ENCODE measurements at places on chromosomes 3 and 15.

DNA sequence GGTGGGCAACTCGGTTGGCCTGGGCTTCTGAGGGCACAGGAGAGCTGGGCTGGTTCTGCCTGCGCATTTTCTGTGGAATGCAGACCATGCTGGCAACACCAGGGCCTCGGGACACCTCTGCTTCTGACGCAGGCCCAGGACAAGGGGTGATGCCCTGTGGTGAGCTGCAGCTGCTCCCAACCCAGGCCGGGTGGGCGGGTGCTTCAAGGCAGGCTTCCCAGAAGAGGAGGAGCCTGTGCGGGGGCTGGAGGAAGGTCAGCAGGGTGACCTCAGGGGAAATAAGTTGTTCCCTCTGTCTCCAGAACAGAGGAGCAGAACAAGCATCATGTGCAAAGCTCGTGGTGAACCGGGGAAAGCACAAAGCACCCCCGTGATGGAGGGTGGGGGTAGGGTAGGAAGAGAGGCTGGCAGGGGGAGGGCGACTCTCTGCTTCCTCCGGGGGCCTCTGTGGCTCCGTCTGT, 11.0 kb upstream of the PLXNA1 start:
- no peak for DNase-seq

DNA sequence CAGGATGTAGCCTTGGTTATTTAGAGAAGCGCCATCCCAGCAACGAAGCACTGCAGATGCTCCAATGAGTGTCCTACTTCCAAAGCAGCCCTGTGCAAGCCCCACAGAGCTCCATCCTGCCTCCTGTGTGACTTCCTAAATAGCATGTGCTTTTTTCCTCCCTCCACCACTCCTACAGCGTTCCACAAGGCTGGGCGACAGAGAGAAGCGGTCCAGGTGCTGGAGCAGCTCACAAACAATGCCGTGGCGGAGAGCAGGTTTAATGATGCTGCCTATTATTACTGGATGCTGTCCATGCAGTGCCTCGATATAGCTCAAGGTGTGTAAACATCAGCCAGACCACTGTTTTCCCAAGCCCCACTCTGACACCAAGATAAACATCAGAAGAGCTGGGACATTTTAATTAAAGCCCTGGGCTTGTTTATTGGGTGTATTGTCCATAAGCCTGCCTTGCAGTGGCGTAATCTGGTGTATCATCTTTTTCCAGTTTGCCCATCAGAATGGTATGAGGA, 22.2 kb upstream of the RHO start:
- DNase-seq, result no peak

DNA sequence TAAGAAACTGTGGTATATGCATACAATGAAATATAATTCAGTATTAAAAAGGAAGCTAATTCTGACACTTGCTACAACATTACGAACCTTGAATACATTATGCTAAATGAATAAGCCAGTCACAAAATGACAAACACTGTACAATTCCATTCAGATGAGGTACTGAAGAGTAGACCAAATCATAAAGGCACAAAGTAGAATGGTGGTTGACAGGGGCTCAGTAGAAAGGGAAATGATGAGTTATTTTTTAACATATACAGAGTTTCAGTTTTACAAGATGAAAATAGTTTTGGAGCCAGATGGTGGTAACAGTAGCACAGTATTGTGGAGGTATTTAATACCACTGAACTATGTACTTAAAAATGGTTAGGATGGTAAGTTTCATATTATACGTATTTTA, 254.6 kb upstream of the RBMS3 start:
- DNase-seq, result no peak

GRCh38 chr3:111277226-111277625, 205.6 kb downstream of the NECTIN3 start:
- no peak for DNase-seq

DNA sequence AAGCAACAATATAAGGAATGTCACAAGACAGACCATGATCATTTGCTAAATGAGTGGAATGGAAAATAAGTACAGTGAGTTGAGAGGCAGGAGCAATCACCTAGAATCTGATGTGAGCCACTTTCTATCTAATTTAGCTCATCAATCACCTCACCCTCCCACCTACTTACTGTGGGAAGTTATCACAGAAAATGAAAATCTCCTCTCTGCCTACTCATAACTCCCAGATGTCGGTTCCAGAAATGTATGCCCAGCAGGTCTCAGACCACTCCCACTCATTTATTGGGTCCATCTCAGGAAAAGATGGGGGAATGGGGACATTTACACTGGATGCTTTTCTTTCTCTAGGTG, 270.9 kb downstream of the FHIT start:
- no peak for DNase-seq

GRCh38 chr3:42066516-42067181, 24.5 kb upstream of the TRAK1 start:
- no peak for DNase-seq

DNA sequence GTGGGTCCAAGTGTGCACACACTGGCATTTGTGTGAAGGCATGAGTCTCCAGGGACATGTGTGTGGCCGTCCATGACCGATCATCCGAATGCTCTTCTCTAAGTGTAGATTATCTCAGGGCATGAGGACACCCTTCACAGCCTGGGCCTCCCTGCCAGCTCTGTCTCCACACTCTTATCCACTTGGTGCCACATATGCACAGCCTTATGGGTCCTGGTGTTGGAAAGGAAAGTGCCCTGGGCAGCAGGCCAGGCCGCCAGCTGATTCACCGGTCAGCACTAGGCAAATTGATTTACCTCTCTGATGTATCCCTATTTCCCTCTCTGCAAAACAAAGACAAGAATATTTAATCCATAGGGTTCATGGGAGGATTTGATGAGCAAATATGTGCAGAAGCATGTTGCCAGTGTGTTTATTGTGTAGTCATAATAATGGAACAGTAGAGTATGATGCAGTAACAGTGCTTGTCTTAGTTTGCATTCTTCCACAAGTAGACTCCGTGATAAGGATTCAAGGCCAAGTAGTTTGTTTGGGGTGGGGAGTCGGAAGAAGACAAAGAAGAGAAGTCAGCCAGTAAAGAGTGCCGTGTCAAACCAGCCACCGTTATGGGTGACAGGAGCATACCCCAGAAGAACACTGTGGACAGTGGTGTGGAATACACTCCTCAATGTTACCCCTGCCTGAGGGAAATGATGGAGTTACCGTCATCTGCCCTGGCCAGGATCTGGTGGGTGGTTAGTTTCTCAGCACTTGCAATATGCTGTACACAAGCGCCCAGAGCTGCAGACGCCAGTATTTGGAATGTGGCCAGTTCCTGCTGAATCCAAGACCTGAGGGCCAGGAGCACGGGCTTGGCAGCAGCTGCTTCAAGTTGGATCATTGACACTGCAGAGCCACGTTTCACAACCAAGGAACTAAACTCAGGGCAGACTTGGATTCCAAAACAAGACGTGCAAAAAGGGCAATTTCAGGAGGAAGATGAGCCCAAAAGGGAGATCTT, 85.1 kb downstream of the MTHFS start:
- DNase-seq, result no peak

GRCh38 chr3:38805765-38806386, 10.1 kb downstream of the SCN10A start:
- DNase-seq, result peak; percentile 10

GRCh38 chr15:40986820-40987219, 33.5 kb downstream of the CHAC1 start:
- DNase-seq, result no peak

- DNase-seq, result no peak
These were observed 98.3 kb downstream of the THRB start for GRCh38 chr3:24396338-24396737.

GRCh38 chr3:149832086-149832485, 19.1 kb downstream of the RNF13 start:
- DNase-seq, result no peak

GRCh38 chr15:72098040-72098439, 19.9 kb downstream of the MYO9A start:
- DNase-seq, result no peak

- DNase-seq, result no peak
These were observed 4.1 kb upstream of the COL6A5 start for GRCh38 chr3:130341388-130341787.

DNA sequence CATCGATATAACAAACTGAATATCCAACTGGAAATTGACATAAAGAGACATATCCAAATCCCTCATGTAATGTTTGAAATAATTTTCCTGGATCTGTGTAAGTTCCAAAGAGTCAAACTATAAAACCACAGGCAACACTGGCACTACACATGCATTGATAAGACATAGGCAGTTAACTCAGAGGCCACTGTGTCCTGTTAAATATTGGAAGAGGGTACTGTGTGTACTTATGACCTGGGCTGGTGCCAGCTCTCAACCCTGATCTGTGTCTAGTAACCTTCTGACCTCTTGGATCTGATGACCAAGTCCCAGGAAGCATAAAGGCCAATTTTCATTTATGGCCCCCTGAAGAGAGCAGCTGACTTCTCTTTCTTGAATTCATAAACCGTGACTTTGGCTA, 4.5 kb downstream of the NR1I2 start:
- no peak for DNase-seq

DNA sequence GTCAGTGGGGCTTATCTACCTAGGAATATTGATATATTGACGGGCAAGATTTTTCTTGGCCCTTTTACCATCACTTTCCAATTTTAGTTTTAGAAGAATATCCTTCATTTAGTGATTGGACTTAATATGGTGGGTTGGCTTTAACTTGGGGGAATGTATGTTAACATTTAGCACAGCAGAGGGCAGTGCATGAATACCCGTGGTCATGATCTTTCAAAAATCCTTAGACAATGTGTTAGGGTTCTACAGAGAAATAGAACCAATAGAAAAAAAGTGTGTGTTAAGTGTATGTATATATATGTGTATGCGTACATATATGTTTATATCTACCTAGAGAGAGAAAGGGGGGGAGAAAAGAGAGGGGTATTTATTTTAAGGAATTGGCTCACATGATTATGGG, 36.9 kb downstream of the GPR171 start:
- no peak for DNase-seq

- no peak for DNase-seq
These were observed 40.8 kb upstream of the MED12L start for GRCh38 chr3:151044706-151045105.

- no peak for DNase-seq
These were observed 154.1 kb upstream of the FEZF2 start for GRCh38 chr3:62527474-62527873.

- DNase-seq, result no peak
These were observed 1.1 kb upstream of the GPR149 start for GRCh38 chr3:154431043-154431442.

DNA sequence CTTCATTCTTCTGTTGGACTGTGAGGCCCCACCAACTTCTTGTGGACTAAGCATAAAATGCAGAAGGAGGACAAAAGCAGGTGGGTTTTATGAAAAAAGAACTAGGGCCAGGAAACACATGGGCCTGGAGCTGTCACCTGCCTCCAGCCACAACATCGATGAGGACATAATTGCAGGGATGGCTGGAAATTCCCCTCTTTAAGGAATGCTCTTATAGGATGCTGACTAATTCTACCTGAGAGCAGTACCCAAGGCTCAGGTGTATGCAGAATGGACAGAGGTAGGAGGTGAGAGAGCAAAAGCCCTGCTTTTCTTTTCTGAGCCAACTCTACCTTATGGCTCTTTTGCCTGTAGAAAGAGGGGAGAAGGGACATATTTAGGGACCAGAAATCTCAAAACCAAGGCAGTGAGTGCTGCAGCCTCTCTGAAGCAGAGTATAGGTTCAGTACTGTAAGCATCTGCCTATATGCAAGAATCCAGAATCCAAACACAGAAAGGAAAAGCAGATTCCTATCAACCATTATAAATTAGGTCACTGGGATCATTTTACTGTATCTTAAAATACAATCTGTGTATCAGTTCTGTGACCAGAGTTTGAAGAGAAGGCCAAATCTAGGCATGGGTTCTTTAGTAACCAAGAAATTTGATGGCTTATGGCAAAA, 205.3 kb upstream of the WNT5A start:
- no peak for DNase-seq

DNA sequence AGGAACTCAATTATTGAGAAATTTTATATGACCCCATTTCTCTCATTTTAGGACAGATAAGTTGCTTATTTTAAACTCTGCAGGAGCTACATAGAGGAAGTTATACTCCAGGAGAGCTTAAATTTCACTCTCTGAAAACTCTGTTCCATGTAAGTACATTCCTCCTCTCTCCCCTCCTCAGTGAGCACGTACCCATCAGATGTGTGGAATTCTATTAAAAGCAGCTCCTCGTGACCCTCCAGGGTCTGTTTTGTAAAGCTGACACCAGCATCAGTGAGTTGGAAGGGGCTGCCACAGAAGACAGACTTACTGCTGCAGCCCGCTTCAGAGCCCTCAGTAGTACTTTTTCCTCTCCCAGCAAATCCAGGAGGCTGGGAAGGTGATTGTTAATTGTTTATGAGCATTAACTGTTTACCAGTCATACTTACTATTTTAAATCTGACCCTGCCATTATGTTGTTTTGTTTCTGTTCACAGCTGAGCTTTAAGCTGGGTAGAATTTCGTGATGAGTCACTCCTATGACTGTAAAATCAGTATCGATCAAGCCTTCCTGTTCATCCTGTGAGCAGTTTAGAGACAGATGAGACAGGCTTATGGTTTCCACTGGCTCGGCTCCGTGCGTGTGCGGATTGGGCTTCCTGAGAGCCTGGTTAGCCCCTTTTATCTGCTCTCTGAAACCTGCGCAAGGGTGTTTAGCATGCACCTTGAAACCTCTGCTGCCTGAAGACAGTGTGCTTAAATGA, 20.4 kb downstream of the IGF1R start:
- peak; percentile 33 for DNase-seq

GRCh38 chr15:50181969-50182218, at the start of gene SLC27A2:
TSS of gene SLC27A2 (plus strand) at chr15:50182196. CDS start at chr15:50182428, 232 bp downstream.
- no peak for DNase-seq

- no peak for DNase-seq
These were observed 66.2 kb downstream of the TAFA4 start for GRCh38 chr3:68866157-68866556.

DNA sequence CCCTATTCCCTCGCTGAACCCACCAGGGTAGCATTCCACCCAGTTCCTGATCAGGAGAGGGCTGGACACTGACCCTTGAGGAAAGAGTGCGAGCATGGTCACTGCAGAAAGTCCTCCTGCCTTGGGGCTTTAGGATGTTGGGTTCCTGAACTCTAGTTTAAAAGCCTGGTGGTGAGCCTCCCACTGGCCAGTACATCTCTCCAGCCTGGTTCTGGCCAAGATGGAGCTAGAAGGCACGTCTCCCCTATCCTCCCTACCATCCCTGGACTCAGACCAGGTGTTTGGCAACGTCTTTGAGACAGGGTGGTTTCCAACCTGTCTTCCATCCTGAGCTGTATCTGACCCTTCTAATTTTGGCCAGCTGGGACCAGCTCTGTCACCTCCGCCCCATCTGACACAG, 31.4 kb downstream of the NBEAL2 start:
- DNase-seq, result no peak

Measured in activated naive CD4-positive, alpha-beta T cell treated with Interleukin-2 at 50 U/mL for 16 hours (primary cell).